OCI-M1 (cell line): ENCODE measurements at places on chromosomes 2 and 18.

DNA sequence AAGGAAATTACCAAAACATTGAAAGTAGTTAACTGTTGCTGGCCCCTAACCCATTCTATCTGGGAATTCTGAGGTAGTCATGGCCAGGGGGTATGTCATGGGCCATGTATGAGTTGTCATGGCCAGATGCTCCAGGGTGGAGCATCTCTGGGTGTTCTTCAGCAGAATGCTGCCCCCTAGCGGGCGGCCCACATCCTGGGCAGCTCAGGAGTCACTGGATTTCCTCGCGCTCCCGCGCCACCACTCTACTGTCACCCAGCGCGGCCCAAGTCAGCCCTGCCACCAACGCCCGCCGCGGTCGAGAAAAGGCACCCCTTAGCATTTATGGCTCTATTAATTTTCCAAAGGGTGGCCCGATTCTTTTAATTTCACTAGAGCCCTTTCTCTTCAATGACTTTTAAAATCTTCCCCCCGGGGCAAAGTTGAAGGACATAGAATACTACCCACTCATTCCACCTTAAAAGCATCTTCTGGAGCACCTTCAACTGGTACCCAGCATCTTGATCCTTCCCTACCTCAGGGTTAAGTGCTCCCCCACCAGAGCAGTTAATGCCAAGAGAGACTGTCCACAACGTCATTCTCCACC is 41.6 kb downstream of the PKDCC start:
- DNase-seq, result peak; percentile 78

DNA sequence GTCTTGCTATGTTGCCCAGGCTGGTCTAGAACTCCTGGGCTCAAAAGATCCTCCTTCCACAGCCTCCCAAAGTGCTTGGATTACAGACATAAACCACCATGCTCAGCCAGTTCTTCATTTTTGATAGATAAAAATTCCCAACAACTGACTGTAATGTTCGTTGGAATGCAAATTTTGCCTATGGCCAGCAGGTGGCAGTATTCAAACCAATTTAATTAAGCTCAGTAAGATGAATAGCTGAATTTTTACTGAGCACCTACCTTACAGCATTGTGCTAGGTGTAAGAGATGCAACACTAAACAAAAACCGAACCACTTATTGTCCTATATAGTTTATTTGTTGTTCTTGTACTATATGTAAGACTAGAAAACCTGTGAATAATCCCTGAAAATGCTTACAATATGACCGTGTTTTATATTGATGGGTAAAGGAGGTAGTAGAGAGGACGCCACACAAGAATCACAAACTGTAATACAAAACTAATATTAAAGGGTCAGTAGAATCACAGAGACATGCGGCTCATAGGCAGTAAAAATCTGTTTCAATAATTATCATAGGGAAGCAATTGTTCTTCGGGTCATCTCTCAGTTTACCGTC is 8.2 kb upstream of the TMEM182 start:
- DNase-seq, result peak; percentile 84

GRCh38 chr2:238872026-238872425 is 24.1 kb downstream of the TWIST2 start:
- no peak for DNase-seq

DNA sequence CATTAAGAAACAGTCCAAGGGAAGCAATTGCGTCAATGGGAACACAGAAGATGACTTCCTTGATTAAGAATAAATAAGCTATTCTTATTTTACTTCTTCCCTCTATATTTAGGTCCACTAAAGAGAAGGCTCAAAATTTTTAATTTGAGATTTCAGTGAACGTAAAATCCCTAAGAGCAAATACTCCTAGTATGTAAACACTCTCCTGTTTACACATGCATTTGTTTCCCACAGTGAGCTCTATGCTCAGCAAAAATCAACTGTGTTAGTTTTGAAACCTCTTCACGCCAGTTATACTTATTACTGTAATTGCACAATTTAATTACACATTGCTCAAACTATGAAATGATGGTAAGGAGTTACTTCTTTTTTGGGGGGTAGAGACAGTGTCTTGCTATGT is 8.8 kb downstream of the SLC39A6 start:
- no peak for DNase-seq

- DNase-seq, result no peak
These were observed 86.6 kb upstream of the APCDD1 start for GRCh38 chr18:10367836-10368235.

DNA sequence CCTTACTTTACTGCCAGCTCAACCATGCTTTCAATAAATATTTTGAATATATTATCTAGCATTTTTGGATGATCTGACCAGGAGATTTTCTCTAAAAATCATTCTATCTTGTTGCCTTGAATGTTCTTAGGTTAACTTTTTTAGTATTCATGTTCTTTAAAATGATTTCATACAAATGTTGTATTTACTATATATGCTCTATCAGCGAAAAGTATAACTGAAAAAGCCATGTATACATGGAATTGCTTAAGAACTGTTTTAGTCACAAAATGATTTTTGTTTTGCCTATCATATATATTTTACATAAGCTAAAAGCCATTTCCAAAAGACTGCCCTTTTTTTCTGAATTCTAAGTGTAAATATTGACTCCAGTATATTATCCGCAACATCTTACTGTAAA is 213.9 kb downstream of the WDPCP start:
- DNase-seq, result no peak

- peak; percentile 19 for DNase-seq
These were observed 121.2 kb downstream of the NRP2 start for GRCh38 chr2:205803500-205803899.

DNA sequence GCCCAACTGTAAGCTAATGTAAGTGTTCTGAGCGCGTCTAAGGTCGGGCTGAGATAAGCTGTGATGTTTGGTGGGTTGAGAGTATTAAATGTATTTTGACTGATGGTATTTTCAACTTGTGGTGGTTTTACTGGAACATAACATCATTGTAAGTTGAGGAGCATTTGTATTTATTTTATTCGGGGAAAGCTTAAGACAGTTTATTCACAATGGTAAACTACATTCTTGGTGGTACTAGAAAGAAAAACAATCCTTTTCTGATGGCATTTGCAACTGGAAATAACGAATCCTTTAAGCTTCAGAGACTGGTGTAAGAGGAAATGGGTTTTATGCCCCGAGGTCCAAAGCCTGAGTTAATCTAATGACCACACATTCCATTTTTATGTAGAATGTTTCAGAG is 283.3 kb upstream of the NETO1 start:
- no peak for DNase-seq

GRCh38 chr2:140589273-140589672 is 1541.5 kb downstream of the LRP1B start:
- no peak for DNase-seq

DNA sequence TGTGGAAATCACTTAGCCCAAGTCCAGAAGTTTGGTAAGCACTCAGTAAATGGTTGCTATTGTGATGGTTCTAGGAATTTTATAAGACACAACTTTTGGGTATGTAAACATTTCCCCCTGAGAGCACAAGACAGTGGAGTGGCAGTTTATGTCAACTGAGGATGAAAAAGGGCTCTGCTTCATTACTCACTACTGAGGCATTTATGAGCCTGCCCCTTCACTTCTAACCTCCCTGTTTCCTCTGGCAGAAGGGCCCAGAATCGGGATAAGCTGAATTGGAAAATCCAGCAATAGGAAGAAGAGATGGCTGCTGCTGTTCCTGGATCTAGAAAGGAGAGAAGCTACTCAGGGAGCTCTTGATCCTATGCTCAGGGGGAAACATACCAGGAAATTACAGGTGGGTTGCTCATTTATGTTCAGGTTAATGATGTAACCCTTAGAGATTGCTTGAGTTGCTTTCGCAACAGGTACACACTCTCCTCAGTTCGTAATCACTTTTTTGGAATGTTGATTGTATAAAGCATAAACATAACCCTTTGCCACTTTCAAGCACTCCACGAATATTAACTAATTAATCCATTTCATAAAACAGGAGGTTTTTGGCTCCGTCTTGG is 46.3 kb downstream of the ADCYAP1 start:
- no peak for DNase-seq

DNA sequence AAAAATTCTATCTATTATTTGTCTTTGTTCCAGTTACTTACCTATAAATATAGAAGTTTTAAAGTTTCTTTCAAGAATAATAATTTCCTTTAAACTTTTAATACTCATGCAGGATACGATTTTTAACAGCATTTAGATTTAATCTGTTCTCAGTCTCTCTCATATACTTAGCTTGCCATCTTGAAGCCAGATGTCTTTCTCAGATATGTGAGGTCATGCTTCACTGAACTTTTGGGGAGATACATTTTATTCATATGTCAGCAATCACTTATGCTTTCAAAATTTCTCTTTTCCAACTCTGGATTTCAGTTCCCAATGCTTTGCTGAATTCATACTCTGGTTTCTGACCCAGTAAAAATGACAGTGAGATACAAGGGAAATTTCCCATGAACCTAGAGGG is 66.5 kb upstream of the CCDC178 start:
- DNase-seq, result no peak

GRCh38 chr2:221671515-221671914 is 99.4 kb upstream of the EPHA4 start:
- no peak for DNase-seq

GRCh38 chr2:196702641-196703040 is 63.1 kb downstream of the CCDC150 start:
- no peak for DNase-seq

GRCh38 chr18:44579028-44579702 is 101.5 kb upstream of the SETBP1 start:
- peak; percentile 32 for DNase-seq

- DNase-seq, result no peak
These were observed 32.7 kb downstream of the PPP4R1 start for GRCh38 chr18:9581667-9582066.

DNA sequence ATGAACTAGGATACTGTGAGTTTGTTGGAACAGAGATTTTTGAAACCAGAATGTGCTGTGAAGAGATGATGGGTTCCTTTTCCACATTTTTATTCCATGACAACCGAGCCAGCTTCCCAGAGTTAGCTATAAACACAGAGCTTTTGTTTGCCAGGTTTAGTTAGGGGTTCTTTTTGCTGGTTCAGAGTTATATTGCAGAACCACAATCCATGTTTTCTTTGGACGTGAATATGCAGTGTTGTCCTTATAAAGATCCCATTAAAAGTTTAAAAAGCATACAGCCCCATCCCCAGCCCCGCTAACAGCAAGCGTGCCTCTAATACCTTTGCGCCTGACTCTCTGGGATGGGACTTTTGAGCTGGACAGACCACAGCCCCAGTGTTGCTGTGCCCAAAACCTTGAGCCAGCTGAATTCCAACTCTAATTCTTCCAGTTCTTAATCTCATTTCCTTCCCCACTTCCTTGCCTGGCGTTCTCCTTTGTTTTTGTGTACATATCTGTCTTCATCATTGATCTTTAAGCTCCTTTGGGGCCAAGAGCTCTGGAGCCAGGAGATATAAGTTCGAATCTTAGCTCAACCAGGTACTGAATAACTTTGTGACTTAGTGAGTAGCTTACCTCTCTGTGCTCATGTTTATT is 72.3 kb downstream of the SPATS2L start:
- no peak for DNase-seq

DNA sequence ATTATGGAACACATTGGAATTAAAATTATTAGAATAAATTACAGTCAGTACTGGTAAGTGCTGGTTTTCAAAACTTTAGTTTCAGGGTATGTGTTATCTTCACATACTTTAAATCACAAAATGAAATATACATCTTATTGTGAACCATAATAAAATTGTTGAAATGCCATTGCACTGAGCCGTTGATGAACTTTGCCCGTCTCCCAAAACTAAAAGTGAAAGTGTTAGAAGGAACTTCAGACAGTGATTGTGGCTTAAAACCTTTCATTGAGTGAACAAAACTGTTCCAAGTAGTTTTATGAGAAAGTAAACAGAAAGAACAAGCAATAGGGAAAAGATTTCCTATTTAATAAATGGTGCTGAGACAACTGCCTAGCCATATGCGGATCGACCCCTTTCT is 811.6 kb downstream of the PLCL1 start:
- peak; percentile 81 for DNase-seq

DNA sequence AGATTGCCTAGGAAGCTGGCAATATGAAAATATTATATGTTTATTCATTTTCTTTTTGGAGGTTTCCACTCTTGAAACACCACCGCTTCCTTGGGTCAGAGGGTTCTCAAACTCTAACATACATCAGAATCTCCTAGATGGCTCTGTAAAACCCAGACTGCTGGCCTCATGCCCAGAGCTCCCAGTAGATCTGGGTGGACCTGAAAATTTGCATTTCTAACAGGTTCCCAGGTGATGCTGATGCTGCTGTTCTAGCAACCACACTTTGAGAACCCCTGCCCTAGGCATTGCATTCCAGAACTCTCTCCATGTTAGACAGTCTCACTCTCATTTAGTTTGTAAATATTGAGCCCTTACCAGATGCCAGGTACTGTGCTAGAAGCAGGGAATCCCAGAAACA is 139.4 kb downstream of the FAM210A start:
- no peak for DNase-seq

DNA sequence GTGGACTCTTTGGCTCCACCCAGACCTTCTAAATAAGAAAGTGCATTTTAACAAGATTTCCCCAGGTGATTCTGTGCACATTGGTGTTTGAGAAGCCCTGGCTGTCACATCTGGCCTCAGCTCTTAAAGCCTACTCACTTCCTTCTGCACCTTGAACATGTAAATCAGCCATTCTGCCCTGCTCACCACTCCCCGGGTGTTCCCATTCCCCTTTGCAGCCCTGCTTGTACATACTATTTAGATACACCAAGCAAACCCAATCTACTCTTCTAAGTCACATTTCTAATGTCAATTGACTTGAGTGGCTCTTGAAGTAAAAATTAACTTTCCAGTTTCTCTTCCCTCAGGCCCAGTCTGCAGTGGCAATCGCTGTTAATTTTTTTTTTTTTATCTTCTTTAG is 13.1 kb upstream of the SCN1A start:
- no peak for DNase-seq

GRCh38 chr2:199160081-199160480 is 297.7 kb downstream of the SATB2 start:
- DNase-seq, result no peak

- no peak for DNase-seq
These were observed 33.5 kb downstream of the BUB1 start for GRCh38 chr2:110644357-110644756.

- peak; percentile 47 for DNase-seq
These were observed 22.0 kb upstream of the INHBB start for GRCh38 chr2:120323807-120324399.

DNA sequence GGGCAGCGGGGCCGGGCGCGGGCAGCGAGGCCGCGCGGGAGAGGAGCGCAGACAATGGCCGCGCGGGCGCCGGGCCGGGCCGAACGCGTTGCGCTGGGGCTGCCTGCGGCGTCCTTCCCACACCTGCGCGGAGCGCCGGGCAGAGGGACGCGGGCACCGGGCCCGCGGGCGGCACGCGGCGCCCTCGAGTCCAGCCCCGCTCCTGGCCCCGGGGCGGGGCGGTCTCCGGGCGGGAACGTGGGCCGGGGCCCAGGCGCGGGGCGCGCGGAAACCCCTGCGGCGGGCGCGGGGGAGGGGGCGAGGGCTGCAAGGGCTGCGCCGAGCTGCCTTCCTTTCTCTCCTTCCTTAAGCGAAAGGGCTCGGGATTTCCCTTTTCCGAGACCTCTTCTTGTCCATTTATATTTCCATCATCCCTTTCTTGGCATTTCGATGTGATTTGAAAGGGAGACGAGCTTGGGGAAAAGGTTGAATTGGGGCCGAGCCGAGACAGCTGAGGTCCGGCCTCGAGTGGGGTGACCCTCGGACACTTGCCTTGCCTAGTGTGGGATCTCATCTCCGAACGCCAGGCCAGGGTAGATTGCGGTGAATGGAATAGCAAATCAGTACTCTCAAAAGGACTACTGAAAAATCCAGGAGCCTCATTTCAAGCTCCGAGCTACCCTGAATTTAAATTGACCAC is 676 bp downstream of the KLHL23 start:
- DNase-seq, result peak; percentile 36

GRCh38 chr18:43965691-43966090 is 688.4 kb upstream of the SYT4 start:
- DNase-seq, result no peak

GRCh38 chr2:129673847-129674711 is 305.4 kb upstream of the RAB6C start:
- DNase-seq, result no peak
